Stimulated activated naive B cell treated with anti-CD40 and anti-IgM and Interleukin-4, amounts not matched to agents 10 μg/mL and 1 μg/mL and 100 μg/mL, for 72 hours (primary cell): ENCODE measurements at places on chromosomes 5 and 9.

DNA sequence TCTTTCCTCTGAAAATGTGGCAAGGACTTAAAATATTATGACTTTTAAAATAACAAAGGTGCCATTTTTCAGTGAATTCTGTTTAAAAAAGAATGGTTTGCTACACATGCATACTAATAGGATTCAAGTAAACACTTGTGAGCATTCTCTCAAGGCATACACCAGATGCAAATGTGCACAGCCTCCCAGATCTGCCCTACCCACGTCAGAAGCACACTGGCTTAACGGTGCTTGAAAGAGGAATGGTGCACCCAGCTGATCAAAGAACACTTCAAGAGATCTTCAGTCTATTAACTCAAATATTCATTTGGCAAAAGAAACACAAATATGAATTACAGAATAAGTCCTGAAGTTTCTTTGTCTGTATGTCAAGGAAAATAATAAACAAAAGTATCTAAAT, 15.8 kb downstream of the GABRB2 start:
- H3K36me3 ChIP-seq: no peaks in the 10 kb centered on the region
- no peak overlapping the region for H3K4me3 ChIP-seq
- DNase-seq: no peak
- no peak overlapping the region for H3K27ac ChIP-seq
- H3K27me3 ChIP-seq: no peaks in the 10 kb centered on the region
- no peaks in the 10 kb centered on the region for H3K4me1 ChIP-seq

GRCh38 chr9:9352877-9353481, 1259.8 kb downstream of the PTPRD start:
- no peak overlapping the region for H3K4me3 ChIP-seq
- H3K27ac ChIP-seq: no peak overlapping the region
- H3K4me1 ChIP-seq: peaks cover 2% of the 10 kb centered on the region
- no peaks in the 10 kb centered on the region for H3K27me3 ChIP-seq
- no peak for DNase-seq
- no peaks in the 10 kb centered on the region for H3K36me3 ChIP-seq

GRCh38 chr5:136135536-136135935, 2.9 kb downstream of the SMAD5 start:
- no peak for DNase-seq
- peaks cover 1% of the 10 kb centered on the region for H3K27me3 ChIP-seq
- H3K36me3 ChIP-seq: peaks cover 8% of the 10 kb centered on the region
- no peak overlapping the region for H3K4me3 ChIP-seq
- peaks cover 26% of the 10 kb centered on the region for H3K4me1 ChIP-seq
- H3K27ac ChIP-seq: no peak overlapping the region

DNA sequence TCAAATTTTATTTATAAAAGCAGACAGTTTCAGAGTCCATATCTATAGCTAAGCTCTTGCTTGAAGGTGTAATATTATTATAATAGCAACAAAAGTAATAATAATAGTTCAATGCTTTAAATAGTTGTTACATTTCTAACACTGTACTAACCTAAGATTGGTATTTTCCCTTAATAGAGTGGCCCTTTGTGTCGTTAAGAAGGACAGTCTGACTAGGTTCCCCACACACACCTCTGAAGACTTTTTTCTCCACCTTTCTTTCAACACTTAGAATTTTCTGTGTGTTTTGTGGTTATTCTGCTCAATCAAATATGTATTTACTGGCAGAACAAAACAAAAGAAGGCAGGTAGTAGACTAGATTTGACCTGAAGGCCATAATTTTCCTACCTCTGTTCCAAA, 223.2 kb upstream of the ACO1 start:
- no peak overlapping the region for H3K4me3 ChIP-seq
- H3K27me3 ChIP-seq: no peaks in the 10 kb centered on the region
- no peak overlapping the region for H3K27ac ChIP-seq
